AG04449 (cell line): ENCODE measurements at places on chromosomes 4 and X.
A peak's percentile ranks its signal among the peaks of the same experiment; 100 is the strongest.

GRCh38 chrX:88325634-88326033, 421.4 kb upstream of the CPXCR1 start:
- DNase-seq, result no peak

DNA sequence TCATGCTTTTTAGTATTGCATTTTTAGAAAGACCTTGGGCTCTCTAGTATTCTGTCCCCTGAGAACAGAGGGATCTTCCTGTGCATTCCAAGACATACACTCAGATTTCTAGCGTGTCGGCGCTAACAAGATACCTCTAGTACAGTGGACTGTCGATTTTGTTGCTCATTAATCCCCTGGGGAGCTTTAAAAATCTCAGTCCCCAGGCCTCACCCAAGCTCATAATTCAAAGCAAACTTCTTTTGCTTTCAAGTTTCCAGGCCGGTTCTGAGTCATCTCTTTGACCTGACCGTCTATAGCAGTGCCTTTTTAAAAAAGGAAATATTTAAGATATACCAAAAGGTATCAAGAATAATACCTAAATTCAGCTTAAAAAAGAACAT, 137.0 kb downstream of the AMMECR1 start:
- peak; percentile 28 for DNase-seq

- DNase-seq, result no peak
Measured at GRCh38 chrX:15973946-15974345, 119.3 kb upstream of the AP1S2 start.

DNA sequence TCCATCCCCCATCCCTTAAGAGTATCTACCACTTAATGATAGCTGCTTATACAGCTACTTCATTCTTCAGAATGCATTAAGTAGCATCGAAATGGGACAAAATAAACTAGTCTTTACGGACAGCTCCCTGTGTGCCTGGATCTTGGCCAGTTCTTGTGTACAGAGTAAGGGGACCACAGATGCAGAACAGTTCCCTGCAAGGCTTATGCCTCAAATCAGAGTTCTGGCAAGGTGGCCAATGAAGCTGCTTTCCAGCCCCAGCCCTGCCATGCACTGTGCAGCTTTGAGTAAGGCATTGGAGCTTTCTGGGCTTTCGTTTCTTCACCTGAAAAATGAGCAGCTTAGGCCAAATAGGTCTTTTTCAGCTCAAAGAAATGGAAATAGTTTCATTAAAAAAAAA, 14.2 kb downstream of the CLNK start:
- no peak for DNase-seq

- DNase-seq, result no peak
Measured at GRCh38 chrX:46178763-46179162, 366.5 kb downstream of the ZNF674 start.

- no peak for DNase-seq
Measured at GRCh38 chr4:143294310-143294709, 42.4 kb upstream of the GAB1 start.

GRCh38 chr4:11183356-11183740, 245.3 kb downstream of the HS3ST1 start:
- no peak for DNase-seq

DNA sequence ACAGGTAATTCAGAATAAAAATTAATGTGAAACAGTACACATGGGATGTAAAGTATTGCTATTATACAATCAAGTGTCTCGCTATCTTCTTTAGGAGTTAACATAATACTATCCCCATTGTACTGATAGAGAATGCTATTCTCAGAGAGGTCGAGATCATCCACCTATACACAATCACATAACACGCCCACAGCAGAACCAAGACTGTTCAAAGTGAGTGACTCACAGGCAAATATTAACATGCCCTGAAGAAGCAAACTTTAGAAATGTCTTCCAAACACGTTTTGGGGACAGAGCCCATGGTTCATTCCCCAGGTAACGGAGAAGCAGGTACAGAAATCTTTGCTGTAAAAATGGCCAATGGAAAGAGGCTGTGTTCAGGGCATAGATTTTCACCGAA, 50.1 kb upstream of the PHKA2 start:
- no peak for DNase-seq

DNA sequence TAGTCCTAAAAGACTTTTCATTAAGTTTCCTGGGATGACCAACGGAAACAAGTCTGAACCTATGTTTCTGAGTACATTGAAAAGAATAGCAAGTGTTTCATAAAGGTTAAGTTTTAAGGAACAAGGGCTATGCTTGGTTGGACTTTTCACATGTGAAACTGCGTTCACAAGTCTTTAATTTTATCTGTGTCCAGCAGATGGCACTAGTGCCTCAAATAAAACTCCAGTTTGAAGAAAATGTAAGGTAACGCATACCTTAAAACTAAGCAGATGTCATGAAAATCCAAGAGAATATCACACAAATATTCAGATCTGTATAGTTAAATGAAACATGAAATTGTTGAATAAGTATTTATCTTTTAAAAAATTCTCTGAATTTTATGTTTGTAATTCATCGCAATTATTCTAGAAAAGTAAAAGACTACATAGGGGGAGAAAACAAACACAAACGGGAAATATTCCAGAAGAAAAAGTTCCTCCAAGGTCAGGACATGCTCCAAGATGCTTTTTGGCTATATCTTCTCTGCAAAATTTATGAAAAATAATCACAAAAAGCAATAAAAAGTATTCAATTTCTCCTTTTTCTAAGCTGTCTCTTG, 89.6 kb upstream of the MAD2L1 start:
- peak; percentile 23 for DNase-seq

- DNase-seq, result no peak
Measured at GRCh38 chr4:94841864-94842221, 84.1 kb downstream of the BMPR1B start.

- no peak for DNase-seq
Measured at GRCh38 chr4:158894826-158895225, 126.0 kb downstream of the FNIP2 start.

GRCh38 chr4:77268108-77268507, 111.1 kb downstream of the CCNG2 start:
- no peak for DNase-seq

DNA sequence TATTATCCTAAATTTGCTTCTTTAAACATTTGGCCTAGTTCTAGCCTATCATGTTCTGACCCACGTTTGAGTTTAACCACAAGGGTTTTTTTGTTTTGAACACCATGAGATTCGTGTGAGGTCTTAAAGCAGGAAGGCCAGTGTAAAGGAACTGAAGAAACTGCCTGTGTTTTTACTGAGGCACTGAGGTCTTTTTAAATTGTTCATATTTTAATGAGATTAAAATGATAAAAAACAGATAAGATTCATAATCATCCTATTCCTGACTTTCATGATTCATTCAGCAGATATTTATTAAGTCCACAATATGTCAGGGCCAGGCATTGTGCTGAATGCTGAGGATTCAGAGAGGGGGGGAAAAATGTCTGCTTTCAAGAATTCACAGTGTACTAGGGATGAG, 3.2 kb downstream of the RPS6KA3 start:
- DNase-seq, result no peak

GRCh38 chr4:181061787-181062186, 1181.4 kb upstream of the TENM3 start:
- no peak for DNase-seq

GRCh38 chr4:37461801-37462200, 217.3 kb downstream of the NWD2 start:
- no peak for DNase-seq
